Left ventricle myocardium superior (tissue), 1 donor: ENCODE measurements at places on chromosomes 11 and 22. TPM values are rescaled to one million over a fixed set of nuclear protein-coding genes. Genes with fewer than 3 reads are reported as not detected.
A peak's percentile ranks its signal among the peaks of the same experiment; 100 is the strongest.

Gene HORMAD2
- total RNA-seq = not detected

Gene LAYN
- total RNA-seq = 3.8 TPM

Gene RBMXL2
- total RNA-seq = not detected

Gene TMPRSS13
- 0.15 TPM for total RNA-seq

Gene P2RY6
- total RNA-seq = 1.5 TPM

- DNase-seq = no peak
These were observed 12.0 kb downstream of the BACE1-AS start for GRCh38 chr11:117303101-117303500.

- no peak for DNase-seq
These were observed 58.6 kb downstream of the HIPK3 start for GRCh38 chr11:33315822-33316221.

DNA sequence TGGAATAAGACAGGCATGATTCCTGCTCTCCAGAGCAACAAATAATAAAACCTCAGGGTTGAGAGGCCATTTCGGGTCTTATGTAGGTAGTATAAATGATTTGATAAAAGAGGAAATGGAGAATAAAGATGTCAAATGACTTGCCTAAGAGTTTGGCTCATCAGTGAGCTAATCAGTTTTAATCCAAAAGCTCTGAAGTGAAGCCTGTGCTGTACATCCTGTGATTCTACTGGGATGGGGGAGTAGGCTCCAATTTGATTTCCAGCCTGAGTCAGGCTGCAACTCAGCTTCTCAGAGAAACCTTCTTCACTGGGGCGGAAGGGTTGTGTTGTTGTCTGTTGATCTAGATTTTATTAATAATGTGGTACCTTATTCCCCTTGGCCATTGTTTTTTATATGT is 192.2 kb upstream of the SORL1-AS1 start:
- no peak for DNase-seq

GRCh38 chr22:35316751-35317150 is 17.1 kb downstream of the TOM1 start:
- no peak for DNase-seq

- DNase-seq = no peak
These were observed 30.0 kb upstream of the TCF20 start for GRCh38 chr22:42300259-42301076.

DNA sequence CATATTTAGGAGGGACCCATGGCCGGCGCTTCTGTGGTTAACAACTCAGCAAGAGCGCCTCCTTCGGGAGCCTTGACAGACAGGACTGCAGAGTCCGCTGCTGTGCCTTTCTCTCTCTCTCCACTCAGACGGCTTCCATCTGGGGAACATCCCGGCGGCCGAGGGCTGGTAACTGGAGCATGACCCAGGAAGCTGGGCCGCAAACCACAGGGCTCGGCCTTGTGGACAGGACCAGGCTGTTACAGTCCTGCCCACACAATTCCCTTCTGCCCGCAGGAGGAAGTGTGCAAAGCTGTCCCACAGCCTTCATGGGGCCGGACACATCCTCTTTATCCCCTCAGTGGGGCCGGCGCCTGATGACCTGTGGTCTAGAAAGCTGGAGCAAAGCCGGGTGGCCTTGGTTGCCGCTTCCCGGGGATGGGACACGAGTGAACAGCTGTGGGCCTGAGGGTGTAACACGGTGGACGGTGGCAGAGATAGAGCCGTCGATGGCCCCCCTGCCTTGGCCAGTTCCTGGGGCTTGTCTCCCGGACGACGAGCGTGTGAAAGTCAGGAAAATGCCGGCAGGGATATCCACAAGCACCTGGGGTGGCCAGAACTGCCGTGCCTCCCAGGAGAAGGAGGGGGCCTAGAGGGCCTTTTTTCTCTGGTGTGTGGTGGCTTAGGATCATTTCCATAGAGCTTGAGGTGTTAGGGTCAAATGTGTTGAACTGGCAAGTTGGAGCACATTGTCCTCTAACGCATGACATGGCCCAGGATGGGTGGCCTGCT is 50.1 kb downstream of the FBLN1 start:
- peak; percentile 84 for DNase-seq

GRCh38 chr11:7851391-7851790 is 54.6 kb upstream of the OR5P2 start:
- DNase-seq = no peak

DNA sequence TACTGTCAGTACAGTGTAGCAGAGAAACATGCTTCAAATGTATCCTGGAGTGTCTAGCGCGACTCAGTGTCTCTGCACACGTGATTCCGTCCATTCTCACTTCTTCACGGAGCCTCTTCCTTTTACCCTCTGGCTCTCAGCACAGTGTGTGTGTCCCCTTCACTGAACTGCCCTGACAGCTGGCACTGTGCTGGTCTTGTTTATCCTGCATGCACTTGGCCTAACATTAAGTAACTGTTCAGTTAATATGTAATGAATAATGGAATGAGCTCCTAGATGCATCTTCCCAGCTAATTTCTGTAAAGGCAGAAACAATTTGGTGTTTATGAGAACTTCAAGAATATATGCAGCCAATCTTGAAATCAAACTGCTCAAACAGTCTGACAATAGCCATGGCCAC is 44.4 kb downstream of the KMT5B start:
- DNase-seq = no peak
